NCI-H510A (cell line): ENCODE measurements at places on chromosomes 1 and 21.

GRCh38 chr1:101135526-101135925 is 101.3 kb upstream of the S1PR1 start:
- DNase-seq, result no peak

DNA sequence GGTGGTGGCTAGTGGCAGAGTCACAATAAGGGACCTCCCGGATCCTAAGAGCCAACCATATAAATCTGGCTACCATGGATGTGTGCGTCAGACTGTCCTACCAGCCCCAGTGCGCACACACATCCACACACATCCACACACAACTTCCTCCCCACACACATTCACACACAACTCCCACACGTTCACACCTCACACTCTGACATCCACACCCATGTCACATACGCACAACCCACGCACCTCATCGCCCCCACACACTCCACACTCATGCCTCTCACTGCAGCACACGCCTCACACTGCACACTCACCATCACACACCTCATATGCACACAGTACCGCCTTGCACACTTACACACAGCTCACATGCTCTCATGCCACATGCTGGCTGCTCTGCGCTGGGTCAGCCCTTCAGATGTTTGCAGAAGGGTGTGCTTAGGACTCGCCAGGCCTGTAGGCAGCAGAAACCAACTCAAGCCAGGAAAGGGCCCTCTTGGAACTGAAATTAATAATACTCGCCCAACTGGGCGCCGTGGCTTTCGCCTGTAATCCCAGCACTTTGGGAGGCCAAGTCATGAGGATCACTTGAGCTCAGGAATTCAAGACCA is 3.0 kb downstream of the LDLRAD2 start:
- no peak for DNase-seq

GRCh38 chr1:242674951-242675645 is 150.6 kb upstream of the PLD5 start:
- no peak for DNase-seq

GRCh38 chr1:17533201-17533600 is 6.3 kb upstream of the ARHGEF10L start:
- DNase-seq, result no peak

- DNase-seq, result no peak
Measured at GRCh38 chr1:115927971-115928370, 48.3 kb upstream of the SLC22A15 start.

- no peak for DNase-seq
Measured at GRCh38 chr1:208668991-208669390, 424.8 kb upstream of the PLXNA2 start.

GRCh38 chr21:32764186-32764585 is 7.4 kb downstream of the PAXBP1 start:
- no peak for DNase-seq

DNA sequence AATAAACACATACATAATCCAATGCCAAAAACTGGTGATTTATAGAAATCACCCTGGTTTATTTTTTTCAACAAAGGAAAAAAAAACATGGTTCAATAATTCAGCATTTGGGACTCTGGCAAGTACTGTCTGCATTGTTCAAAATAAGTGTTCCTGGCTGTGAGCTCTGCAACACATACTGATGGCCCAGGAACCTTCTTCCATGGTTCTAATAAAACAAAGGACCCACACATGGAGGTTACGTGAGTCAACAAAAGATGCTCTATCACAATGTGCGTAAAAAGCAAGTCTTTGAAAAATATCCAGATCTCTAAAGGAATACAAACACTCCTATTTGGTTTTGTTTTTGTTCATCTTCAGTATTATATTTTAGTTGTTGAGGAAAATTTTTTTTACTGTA is 37.9 kb upstream of the C1orf198 start:
- no peak for DNase-seq

- DNase-seq, result no peak
Measured at GRCh38 chr1:218347336-218347722, 2.2 kb downstream of the TGFB2 start.

GRCh38 chr1:245240648-245241165 is 85.9 kb downstream of the KIF26B start:
- DNase-seq, result no peak

DNA sequence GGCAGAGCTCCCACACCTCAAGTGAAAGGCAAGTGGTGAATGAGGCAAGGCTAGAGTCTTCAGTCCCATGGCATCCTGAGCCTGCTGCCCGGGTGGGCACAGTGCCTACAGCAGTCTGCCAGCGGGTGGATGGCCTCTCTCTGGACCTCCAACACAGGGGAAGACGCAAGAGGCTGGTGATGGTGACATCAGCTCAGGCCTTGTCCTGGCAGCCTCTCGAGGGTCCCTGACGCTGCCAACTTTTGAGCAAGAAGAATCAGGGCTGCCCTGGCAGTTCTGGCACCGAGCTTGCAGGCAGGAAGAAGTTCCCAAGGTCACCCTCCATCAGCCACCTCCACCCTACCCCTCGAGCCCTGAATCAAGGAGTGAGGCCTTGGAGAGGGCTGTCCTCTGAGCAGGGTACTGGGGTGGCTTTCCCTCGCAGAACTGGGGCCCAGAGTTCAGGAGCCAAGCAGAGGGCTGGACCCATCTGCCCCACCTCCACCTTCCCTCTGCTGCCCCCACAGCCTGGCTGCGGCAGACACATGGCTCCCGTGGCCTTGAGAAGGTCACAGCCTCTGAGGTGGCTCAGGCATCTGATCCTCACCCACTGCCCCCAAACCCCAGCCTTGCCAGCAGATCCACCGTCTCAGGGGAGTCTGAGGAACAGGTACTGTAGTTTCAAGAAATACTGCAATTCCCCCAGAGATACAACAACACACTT is 5.8 kb downstream of the RAP1GAP start:
- no peak for DNase-seq

DNA sequence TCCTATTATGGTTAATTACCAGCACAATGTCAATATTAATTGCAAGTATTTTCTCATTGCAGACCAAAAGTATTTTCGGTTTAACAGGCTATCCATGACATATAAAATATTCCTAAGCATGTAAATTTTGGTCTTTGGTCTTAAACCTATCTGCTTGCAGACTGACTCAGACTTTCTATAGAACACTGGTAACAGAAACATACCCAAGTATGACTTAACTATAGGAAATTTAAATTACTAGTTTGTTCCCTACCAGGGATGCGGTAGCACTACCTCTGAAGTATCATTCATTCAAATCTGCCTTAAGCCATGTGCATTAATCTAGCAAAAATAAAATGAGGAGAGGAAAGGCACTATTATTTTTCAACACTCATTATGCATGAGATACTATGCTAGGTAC is 2.9 kb downstream of the TAF1A start:
- no peak for DNase-seq

DNA sequence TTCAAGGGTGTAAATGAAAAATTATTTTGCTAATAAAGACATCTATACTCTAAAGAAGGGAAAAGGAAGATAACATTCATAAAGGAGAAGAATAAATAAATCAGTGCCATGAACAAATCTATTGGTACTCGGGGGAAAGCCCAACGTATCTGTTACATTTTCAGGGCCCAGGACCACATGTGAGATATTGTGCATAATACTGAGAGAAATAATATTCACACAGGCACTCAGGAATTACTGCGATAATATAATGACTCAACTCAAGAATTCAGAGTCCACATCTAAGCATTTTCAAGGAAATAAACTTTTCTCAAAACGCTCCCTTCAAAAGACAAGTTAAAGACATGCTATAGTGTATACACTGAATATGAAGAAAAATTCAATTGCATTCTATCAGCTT is 108.8 kb downstream of the SMYD2 start:
- no peak for DNase-seq

DNA sequence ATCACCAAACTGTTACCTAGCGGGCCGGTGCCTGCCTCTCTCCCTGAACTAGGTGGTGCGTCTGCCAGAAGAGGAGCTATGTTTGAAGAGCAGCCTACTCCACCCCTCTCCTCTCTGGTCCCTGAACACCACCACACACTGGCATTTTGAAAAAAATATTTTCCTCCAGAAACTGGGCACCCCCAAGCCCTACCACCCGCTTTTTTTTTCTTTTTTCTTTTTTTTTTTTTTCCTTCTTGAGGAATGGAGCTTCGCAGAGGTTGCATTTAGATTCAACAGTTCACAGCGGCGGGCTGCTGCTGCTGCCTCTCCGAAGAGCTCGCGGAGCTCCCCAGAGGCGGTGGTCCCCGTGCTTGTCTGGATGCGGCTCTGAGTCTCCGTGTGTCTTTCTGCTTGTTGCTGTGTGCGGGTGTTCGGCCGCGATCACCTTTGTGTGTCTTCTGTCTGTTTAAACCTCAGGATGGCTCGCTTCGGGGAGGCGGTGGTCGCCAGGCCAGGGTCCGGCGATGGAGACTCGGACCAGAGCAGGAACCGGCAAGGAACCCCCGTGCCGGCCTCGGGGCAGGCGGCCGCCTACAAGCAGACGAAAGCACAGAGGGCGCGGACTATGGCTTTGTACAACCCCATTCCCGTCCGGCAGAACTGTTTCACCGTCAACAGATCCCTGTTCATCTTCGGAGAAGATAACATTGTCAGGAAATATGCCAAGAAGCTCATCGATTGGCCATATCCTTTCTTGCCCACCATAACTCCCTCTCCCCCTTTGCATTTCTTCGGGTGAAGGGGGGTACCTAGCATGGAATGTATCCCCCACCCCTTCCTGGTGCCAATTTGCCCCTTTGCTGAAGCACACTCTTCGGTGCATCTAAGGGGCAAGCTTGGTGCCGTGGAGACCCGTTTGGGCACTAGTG is at the start of gene CACNA1E:
Gene CACNA1E (plus strand): TSS at position 233 of the 911 bp plus-strand sequence. CDS start 228 bp downstream, at position 461.
- peak; percentile 17 for DNase-seq

DNA sequence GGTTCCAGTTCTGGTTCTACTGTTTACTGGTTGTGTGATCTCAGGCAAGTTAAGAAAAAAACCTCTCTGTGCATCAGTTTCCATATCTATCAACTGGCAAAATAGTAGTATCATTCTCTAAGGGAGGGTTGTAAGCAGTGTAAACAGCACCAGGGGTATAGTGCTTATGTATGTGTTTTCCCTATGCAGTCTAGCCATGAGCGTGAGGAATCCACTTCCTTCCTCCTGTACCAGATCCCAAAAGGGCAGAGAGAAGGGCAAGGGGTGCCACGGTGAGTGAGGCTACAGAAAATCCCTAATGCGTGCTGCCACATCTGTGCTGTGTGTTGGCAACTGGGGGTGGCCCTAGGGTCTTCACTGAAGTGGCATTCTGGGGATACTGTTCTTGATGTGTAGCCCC is 18.4 kb upstream of the RNF19B start:
- no peak for DNase-seq

- DNase-seq, result no peak
Measured at GRCh38 chr21:34625030-34625593, 10.2 kb upstream of the RCAN1 start.

- DNase-seq, result no peak
Measured at GRCh38 chr1:246297279-246298265, 209.5 kb downstream of the SMYD3 start.

DNA sequence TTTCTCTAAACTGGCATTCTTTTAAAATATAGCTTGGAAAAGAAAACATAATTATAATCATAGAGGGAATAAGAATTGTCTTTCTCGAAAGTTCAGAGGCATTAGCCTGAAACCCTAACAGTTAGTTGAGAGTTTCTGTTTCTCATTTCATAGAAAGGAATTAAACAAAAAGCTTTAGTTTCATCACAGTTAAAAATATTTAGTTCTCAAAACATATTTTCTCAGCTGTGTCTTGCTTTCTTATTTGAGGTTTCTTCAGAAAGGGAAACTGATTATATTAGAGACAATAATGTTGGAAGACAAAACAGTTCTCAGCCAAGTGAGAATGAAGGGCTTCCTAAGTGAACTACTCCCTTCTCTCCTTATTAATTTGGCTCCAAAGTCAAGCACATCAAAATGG is 75.4 kb upstream of the C1orf105 start:
- DNase-seq, result no peak

- no peak for DNase-seq
Measured at GRCh38 chr1:11753555-11754208, 8.3 kb upstream of the C1orf167 start.

- DNase-seq, result no peak
Measured at GRCh38 chr1:219159946-219160645, 13.6 kb upstream of the LYPLAL1 start.

GRCh38 chr1:3657578-3658230 is 5.4 kb downstream of the TP73 start:
- DNase-seq, result no peak

GRCh38 chr1:41874903-41875411 is 43.8 kb downstream of the HIVEP3 start:
- DNase-seq, result no peak

DNA sequence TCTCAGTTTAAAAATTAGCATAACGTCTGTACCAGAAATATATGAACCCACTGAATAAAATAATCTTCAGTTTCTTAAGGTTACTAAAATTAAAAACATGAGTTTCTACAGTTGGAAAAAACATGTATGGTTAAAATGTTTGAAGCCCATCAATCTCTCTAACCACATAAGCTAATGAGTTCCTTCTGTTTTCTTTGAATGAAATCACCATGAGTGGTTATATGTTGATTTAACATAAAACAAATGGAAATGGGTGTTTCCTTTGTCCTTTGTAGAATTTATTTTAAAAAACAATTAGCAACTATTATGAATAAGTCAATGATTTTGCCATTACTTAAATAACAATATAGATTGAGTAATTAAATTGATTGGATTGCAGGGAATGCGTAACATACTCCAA is 3.0 kb upstream of the ADGRL2 start:
- no peak for DNase-seq

GRCh38 chr1:45883658-45884057 is 80.2 kb downstream of the MAST2 start:
- no peak for DNase-seq

DNA sequence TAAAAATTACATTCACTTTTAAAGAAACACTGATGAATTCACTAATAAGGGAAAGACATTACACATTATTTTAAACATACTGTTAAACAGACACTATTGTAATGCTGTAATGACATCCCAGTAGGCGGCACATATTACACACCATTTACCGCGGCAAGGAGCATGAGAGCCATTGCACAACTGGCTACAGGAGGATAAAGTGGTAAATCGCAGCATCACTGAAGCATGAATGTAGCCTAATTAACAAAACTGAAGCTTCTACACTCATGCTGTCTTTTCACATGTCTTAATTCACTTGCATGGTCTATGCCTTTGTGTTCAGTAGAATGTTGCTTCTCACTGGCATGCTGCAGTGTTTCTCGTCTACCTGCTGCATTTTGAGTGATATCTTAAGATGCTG is 1046.0 kb downstream of the MRPL39 start:
- DNase-seq, result no peak

DNA sequence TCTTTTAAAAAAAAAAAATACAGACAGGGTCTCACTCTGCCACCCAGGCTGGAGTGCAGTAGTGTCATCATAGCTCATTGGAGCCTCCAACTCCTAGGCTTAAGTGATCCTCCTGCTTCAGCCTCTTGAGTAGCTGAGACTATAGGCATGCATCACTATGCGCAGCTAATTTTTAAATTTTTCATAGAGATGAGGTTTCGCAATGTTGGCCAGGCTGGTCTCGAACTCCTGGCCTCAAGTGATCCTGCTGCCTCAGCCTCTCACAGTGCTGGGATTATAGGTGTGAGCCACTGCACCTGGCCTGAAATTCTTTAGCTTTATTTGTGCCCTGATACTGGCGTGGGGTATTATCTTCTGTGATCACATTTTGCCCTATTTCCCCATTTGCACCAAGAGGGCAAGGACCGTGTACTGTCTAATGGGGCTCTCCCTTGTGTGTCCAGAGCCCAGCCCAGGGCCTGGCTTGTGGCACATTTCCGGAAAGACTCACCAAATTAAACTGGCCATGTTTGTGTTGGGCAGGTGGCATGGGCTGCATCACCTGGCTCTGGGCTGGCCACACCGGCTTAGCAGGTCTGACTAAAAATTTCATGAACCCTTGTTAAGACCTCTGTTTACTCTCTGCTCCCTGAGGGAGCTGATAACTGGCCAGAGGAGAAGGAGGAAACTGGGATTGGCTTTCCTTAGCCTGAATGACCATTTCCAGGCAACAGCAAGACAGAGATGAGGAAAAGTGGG is 32.2 kb downstream of the TRIM62 start:
- peak; percentile 35 for DNase-seq
